ENCODE measurements at places on chromosomes 7 and 10.

- DNase-seq: no peak
These were observed 123.9 kb upstream of the FZD1 start for GRCh38 chr7:91140286-91140685.

GRCh38 chr10:73522263-73522662 is 26.4 kb upstream of the PPP3CB start:
- DNase-seq: no peak

- no peak for DNase-seq
These were observed 129.0 kb downstream of the BICC1 start for GRCh38 chr10:58641708-58642107.

GRCh38 chr7:142077762-142078161 is 33.8 kb upstream of the MGAM2 start:
- no peak for DNase-seq

- no peak for DNase-seq
These were observed 97.0 kb upstream of the FERD3L start for GRCh38 chr7:19242246-19242645.

DNA sequence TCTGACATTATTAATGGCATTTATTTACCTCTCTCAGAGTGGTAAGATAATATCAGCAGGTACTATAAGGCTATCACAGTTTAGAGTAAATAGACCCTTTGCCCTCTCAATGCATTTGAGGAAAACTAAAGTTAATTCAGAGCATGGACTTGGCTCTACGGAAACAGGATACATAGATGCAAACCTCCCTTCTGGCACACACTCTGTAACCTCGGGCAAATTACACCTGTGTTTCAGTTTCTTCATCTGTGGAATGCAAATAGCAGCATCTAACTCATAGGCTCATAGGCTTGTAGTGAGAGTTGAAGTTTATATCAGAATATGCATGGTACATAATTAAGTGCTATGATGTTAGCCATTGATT is 5.6 kb downstream of the RAPGEF5 start:
- DNase-seq: no peak

- no peak for DNase-seq
These were observed 477.1 kb downstream of the RPS24 start for GRCh38 chr10:78510566-78511323.

DNA sequence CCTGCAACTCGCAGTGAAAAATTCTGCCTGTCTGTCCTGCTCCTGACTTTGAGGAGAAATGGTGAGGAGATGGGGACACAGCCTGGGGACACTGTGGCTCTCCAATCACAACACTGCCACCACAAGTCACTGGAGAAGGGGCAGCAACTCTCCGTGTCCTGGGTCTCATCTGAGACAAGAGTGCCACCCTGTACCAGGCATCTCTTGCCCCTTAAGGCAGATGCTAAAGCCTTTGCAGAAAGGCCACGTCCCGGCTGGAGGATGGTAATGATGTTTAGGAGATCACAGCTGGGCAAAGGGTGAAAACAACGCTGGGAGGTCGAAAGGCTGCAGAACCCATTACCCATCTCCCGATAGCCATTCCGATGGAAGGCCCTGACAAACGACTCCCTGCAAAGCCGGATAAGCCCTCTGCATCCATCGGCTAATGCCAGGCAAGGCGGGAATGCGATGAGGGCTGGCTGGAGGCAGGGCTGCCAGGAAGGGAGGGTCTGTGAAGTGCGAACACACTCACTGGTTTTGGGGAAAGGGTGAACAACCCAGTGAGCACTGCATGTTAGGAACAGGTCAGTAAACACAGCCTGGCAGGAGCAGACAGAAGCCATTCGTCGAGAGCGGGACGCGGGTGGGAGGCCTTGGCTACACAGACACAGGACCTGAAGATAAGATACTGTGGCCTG is 190.8 kb downstream of the ADARB2 start:
- no peak for DNase-seq

DNA sequence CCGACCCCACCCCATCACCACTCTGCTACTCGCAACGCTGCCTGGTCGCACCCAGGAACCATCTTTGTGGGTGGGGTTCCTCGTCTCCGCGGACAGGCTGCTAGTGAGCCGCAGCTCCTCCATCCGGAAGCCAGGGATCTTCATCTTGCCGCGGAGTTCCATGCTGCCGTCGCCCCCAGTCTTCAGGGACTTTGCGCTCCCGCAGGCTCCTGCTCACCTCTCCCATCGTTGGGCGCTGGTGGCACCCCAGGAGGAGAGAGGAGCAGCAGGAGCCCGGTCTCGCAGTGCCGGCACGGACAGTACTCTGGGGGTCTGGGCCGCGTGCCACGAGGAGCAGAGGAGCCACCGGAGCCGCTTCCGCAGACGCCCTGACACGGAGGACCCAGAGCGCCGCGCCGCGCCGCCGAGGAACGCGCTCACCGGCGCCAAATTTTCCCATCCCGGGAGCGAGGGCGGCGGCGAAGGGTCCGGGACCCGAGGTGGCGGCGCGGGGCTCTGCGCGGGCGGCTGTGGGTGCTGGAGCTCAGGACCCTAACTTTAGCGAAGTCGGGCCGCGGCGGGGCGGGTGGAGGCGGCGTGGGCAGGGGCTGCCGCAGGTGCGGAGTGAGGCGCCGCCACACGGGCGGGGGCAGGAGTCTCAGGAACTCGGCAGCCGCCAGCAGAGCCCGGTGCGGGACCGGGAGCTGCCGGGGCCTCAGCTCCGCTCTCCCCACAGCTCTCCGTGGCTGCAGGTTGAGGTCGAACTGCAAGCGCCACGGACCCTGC is 750.1 kb upstream of the SORCS1 start:
- DNase-seq: no peak

- no peak for DNase-seq
These were observed 126.8 kb upstream of the NRP1 start for GRCh38 chr10:33461295-33461640.

- no peak for DNase-seq
These were observed 70.7 kb downstream of the PROSER2 start for GRCh38 chr10:11893749-11894278.

DNA sequence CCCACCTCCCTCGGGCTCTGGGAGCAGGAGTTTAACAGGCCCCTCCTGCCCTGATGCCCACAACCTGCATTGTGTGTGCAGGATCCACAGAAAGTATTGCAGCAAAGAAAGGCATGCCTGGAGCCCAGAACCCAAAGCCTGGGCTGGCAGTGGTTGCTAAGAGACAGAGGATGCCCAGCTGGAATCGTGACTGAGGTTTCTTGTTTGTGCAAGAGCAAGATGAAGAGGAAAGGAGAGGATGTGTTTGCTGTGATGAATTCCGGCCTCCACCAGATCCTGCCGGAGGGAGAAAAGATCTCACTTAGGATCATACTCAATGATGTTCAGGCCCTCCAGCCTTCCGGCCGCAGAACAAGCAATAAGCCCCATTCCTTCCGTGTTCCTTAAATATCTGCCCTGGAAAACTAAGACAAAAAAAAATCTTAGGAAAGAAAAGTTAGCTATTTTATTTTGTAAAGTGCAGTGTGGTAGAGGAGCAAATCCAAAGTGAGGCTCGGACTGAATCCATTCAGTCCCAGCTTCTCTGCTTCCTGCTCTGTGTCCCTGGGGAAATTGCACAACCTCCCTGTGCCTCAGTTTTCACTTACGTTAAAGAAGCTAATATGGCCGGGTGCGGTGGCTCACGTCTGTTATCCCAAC is 57.1 kb downstream of the SLIT1 start:
- no peak for DNase-seq

DNA sequence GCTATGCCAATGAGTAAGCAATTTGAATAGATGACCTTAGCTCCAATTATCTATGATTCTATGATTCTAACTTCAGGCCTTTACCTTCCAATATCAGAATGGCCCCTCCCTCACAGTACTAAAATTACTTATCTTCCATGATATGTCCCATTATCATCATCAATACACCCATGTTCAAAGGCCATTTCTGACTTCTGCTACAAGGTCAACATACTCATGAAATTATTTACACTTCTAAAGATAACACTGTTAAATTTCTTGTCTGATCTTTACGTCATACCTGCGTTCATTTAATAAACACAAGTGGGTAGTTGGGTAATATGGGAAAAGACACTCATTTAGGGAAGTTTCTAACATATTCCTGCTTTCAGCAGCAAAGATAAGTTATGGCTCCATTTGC is 21.2 kb downstream of the IMMP2L start:
- DNase-seq: no peak

DNA sequence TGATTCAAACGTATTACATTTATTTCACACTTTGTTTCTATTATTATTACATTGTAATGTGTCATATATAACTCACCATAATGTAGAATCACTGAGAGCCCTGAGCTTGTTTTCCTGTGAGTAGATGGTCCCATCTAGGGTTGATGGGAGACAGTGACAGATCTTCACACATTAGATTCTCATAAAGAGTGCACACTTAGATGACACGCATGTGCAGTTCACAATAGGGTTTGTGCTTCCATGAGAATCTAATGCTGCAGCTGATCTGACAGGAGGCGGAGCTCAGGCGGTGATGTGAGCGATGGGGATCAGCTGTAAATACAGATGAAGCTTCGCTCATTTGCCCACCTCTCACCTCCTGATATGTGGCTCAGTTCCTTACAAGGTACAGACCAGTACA is 36.1 kb downstream of the BMPER start:
- no peak for DNase-seq

DNA sequence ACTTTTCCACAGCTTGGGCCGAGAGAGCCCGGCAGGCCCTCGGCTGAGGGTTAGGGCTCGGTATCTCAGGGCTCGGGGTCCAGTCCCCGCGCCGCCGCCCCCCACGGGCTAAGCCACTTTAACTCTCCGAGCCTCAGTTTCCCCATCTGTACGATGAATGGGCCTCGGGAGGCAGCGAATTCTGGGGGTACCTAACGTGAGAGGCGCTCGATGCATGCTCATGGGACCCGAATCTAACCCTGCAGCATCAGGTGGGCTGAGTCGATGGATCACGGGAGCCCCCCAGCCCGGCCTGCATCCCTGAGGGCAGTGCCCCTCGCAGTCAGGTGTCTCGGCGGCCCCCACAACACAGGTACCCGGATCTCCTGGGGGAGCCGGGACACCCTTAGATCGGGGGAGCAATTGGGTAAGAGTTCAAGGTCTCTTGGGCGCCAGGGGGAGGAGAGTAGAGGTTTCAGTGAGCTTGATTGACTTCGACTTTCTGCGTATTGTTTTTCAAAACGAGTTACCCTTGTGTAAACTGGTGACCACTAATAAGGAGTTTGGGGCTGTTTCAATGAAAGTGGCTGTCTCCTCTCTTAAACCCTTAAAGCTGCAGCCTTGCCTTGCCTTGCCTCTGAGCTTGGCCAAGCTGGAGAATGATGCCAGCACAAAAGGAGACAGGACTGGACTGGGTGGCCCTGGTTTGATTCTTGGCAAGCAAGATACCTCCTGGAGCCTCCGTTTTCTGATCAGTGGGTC is 631 bp downstream of the POR start:
- DNase-seq: no peak

GRCh38 chr10:43060291-43060690 is 16.6 kb upstream of the RET start:
- DNase-seq: no peak

DNA sequence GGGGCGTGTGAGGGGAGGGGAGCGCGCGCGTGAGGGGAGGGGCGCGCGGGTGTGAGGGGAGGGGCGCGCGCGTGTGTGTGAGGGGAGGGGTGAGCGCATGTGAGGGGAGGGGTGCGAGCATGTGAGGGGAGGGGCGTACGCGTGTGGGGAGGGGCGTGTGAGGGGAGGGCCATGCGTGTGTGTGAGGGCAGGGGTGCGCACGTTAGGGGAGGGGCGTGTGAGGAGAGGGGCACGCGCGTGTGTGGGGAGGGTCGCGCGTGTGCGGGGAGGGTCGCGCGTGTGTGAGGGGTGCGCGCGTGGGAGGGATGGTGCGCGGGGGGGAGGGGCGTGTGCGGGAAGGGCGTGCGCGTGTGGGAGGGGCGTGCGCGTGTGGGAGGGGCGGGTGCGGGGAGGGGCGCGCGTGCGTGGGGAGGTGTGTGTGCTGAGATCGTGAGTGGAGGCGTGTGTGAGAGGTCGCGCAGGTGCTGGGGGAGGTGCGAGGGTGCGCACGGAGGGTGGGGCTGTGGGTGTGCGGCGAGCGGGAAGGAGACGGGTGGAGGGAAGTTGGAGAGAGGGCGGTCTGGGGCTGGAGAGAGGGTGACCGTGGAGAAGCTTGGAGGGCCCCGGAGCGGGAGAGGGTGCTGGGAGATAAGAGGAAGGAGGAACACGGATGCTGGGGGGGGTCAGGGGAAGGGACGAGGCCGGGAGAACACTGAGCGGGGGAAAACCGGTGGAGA is 19.7 kb downstream of the MXI1 start:
- peak; percentile 74 for DNase-seq

- no peak for DNase-seq
These were observed 117.9 kb downstream of the HIPK2 start for GRCh38 chr7:139659922-139660316.

GRCh38 chr7:66781408-66782090 is 41.0 kb downstream of the RABGEF1 start:
- DNase-seq: no peak

GRCh38 chr7:140284062-140284461 is 107.3 kb upstream of the KDM7A start:
- DNase-seq: no peak

- DNase-seq: no peak
These were observed 13.0 kb downstream of the MMD2 start for GRCh38 chr7:4945949-4946348.

GRCh38 chr10:71740069-71740653 is 20.6 kb upstream of the C10orf105 start:
- DNase-seq: no peak

GRCh38 chr7:148042935-148043631 is 547.5 kb upstream of the C7orf33 start:
- no peak for DNase-seq

- DNase-seq: no peak
These were observed 35.4 kb downstream of the CCDC3 start for GRCh38 chr10:12966067-12966466.

GRCh38 chr7:99499371-99499720 is 735 bp downstream of the ZNF394 start:
- no peak for DNase-seq

- no peak for DNase-seq
These were observed 79.3 kb downstream of the WIPF3 start for GRCh38 chr7:29885626-29886025.

DNA sequence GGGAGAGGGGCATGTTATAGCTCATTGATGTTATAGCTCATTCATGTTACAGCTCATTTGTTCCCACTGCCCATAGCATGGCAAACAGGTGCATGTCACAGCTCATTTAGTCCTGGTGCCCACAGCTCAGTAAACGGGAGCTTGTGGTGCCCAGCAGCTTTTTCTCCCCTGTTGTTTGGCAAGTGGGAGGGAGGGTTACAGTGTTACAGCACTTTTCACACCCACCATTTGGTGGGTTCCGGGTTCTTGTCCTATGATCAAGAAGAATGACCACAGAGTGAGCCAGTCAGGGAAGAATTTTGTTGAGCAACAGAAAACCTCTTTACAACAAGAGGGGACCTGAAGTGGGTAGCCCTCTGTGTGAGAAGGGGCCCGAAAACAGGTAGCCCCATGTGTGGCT is 162.8 kb upstream of the CSTF2T start:
- DNase-seq: no peak

- no peak for DNase-seq
These were observed 236.6 kb downstream of the ELMO1 start for GRCh38 chr7:37212051-37212450.

GRCh38 chr7:84678841-84679240 is 484.3 kb upstream of the SEMA3A start:
- DNase-seq: no peak

GRCh38 chr10:72016608-72017300 is 52.6 kb downstream of the CHST3 start:
- DNase-seq: peak; percentile 56

All from hypothalamus (tissue), 51 donors.